ENCODE measurements at places on chromosomes 6 and 20.

DNA sequence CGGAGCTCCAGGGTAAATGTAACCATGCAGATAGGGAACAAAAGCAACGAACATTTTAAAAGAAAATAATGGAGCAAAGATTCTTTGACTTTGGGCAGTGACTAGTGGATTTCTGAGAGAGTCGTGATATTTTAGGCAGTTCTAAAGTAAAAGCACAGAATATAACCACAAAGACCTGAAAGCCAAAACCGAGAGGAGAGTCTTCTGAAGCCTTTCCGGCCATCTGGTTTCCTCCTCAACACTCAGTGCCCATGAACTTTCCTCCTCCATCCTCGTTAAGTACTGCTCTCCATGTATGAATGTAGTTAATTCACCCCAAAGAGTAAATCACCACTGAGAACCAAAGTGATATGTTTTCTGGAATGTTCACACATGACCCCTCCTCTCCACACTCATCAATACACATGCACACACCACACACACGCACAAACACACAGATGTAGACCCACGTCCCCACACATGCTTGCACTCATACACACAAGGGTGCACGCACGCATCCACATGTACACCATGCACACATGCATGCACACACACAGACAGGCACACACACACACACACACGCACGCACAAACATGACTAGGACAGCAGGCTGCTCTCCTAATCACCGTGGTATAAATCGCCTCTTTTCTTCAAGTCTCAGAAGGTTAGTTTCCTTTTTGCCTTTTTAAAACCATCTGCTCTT, 109.5 kb downstream of the MYLK4 start:
- no peak for DNase-seq

GRCh38 chr6:47722194-47722593, 23.8 kb downstream of the ADGRF4 start:
- no peak for DNase-seq

GRCh38 chr6:158505194-158505593, 54.7 kb upstream of the TMEM181 start:
- DNase-seq, result no peak

GRCh38 chr6:96171112-96171511, 155.3 kb downstream of the FUT9 start:
- DNase-seq, result no peak

DNA sequence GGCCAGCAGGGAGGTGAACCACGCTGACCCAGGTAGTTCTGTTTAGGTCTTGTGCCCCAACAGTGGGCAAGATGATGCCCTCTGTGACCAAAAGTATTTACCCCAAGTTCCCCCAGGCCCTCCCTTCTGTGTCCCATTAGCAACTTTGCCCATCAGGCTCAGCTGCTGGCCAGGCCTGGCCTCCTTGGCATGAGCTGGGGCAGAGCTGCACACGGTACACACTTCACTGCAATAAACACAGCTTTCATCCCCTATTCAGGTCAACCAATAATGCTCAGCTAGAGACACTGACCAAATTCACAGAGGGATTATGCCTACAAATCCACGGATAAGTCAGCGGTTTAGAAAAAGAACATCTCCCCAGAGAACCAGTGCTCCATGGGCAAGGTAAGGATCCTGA, 103.7 kb downstream of the SLC23A2 start:
- no peak for DNase-seq

GRCh38 chr20:17456279-17456678, 74.9 kb downstream of the BFSP1 start:
- no peak for DNase-seq

GRCh38 chr6:16236631-16237199, 1.7 kb upstream of the GMPR start:
- no peak for DNase-seq
